ENCODE measurements at places on chromosomes 7 and 10.

GRCh38 chr7:64890761-64891362, 12.2 kb upstream of the ZNF273 start:
- no peak for DNase-seq

DNA sequence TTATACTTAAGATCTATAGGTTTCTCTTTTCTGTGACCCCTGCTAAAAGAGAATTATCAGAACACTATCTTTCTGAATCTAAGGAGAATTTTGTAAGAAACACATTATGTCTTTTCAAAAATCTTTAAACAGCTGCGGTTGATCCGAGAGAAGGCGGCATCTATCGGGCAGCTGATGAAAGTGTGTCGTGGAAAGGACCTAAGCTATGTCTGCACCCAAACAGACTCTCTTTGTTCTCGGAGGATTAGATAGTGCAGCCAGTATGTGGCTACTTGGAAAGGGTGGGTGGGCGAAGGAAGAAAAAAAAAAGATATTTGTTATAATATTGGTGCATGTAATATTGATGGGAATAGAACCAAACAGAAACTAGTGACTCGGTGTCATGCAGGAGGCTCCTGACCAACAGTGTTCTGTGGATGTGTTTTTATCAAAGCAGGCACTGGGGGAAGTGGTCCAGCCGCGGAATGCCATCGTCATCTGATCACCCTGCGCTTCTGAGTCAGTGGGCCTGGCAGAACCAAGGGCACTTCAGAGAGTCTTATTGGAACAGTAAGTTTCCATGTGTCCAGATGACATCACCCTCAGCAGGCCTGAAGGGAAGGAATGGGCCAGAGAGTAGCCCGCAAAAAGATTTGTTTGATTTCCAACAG, 509.7 kb upstream of the AKR1E2 start:
- DNase-seq: peak; percentile 51

- no peak for DNase-seq
Observed at GRCh38 chr7:26180792-26181198, 19.8 kb downstream of the HNRNPA2B1 start.

DNA sequence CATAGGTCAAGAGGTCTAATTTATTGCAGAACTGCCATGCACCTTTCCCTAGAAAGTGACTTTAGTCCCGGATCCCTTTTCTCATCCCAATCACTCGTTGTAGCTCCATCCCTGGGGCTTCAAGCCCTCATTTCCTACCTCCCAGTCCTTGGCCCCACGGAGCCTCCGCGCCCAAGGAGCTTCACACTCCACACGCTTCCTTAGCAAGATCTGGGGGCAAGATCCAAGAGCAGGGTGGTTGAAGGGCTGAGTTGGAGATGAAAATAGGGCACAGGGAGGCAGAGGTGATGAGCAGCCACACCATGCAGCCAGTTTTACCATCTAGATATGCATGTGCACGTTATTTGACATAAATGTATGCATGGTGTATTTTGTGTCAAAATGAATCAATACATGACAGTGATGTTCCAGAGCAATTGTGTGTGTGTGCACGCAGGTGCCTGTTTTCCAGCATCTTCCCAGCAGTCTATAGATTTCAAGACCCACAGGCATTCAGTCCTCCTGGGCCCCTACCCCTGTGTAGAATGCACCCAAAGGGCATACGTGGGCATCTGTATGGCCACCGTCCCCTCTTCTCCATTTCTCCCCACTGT, 6.0 kb upstream of the TRPV6 start:
- no peak for DNase-seq

- no peak for DNase-seq
Observed at GRCh38 chr10:77630507-77630848, 7.1 kb downstream of the KCNMA1 start.

- no peak for DNase-seq
Observed at GRCh38 chr10:35492386-35493195, 112.5 kb upstream of the GJD4 start.

GRCh38 chr7:41942468-41943093, 239.7 kb upstream of the INHBA start:
- no peak for DNase-seq

DNA sequence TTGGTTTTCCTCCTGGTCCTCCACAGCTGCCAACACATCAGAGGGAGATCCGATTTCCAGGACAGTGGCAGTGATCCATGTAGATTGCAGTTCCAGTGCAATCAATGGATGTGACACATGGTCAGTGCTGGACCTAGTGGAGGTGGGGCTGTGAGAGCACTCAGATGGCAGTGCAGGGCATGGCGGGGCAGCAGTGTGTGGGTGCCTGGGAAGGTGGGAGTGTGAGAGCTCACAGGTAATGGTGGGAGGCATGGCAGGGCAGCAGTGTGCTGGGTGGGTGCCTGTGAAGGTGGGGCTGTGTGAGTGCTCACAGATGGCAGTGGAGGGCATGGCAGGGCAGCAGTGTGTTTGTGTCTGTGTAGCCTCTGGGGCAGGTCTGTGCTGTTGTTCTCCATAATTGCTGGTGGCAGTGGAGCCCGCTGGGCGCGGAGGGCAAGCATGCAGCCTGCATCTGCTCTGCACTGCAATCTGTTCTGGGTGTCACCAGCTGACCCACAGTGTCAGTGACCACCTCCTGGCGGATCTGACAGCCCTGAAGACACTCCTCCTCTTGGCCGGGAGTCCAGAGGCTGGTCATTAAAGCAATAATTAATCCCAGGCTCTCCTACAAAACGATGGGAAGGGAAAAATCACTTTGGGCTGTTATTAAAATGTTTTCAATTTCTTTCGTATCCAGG, 8.6 kb upstream of the ADARB2 start:
- DNase-seq: no peak

DNA sequence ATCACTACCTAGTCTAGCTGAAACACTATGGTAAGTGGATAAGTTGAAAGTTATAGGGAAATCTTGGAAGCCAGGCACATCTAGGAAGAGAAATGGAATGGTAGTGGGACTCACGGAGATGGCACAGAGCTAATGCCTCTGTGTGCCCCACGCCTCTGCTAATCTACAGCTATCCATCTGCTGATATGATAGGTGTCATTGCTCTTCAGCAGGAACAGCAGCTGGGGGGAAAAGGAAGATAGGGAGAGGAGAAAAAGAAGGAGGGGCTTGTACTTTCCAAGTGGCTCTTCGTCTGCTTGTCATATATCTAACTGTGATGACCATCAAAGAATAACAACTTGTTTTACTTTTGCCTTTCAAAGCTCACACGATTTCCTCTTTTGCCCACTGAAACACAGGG, 1199.1 kb upstream of the SORCS1 start:
- DNase-seq: no peak

Data from C1 segment of cervical spinal cord (tissue), 14 donors.